Fibroblast of mammary gland (primary cell): ENCODE measurements at places on chromosomes 7 and 10.

DNA sequence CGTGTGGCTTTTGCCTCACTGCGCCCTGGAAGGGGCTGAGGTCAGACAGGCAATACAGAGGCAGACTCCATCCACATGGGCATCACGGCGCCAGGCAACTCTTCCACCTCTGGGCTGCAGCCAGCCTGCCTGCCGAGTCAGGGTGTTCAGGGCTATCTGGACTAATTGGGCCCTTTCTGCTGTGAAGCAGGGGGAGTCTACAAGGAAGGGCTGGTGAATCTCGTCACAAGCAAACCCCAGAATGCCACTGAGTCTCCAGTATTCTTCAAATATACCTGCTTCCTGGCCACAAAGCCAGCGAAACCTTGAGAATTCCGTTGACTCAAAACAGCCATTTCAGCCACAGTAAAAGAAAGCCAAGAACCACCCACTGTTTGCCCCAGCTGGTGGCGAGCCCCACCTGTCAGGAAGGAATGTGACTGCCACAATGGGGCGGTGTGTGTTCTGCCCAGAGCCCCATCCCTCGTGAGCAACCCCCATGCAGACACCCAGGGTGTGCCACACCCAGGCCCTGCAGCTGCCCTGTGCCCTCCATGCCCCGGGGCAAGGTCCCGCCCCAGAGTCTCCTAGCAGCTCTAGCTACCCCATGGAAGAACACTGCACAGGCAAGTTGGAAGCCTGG is 117.3 kb downstream of the FAM53B start:
- no peak for DNase-seq

DNA sequence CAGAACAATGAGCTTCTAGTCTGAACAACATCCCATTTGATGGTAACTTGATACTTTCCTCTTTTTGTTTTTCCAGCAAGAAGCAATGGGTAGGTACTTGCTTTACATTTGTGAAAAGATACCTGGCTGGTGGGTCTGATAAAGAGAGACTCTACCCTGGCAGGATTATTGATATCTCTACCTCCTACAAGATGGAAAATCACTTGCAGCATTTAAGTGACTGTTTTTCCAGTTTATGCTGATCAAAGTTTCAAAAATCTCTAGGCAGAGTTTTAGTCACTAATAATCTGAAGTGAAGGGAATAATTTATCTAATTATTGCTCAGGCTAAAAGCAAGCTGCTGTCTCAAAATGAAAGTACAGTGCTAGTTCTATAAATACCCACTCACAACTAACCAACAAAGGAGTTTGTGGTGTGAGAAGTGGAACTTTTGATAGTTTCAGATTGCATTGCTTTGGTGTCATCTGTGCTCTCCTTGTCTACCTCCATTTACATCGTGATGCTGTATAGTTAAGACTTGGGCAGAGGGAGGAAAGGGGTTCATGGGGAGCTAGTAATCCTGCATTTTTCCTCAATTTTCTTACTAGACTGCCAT is 86.0 kb upstream of the ANKRD1 start:
- no peak for DNase-seq

- no peak for DNase-seq
These were observed 495.2 kb upstream of the ADARB2 start for GRCh38 chr10:2232479-2232878.

DNA sequence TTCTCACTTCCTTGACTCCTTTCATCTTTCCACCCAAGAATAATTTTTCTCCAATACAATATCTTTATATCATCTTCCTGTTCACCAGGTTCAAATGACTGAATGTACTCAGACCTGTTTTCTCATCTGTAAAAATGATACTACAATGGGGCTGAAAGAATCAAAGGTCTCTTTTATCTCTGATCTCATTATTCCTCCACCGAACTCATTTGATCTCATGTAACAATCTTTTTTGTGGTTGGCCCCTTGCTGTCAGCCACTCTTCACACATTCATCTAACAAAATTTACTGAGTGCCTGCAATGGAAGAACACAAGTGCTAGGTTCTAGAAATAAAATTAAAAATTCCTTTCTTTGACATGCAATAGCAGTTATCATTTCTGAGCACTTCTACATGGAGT is 65.0 kb downstream of the GRM8 start:
- DNase-seq: no peak

DNA sequence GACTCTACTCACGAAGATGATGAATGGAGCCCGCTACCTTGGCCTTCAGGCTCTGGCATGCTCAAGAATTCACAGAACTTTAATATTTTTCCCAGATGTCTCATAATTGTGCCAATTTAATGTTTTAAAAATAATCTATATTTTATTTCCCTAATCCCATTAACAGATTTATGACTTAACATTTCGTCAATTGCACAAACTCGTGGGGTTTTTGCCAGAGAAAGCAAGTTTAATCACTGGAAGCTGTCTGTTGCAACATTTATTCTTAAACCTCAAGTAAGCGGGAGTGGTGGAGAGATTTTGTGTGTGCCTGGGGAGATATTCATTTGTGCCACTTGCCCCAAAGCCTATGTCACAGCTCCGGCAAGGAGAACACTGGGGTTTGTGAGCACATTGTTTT is 117.9 kb downstream of the TEX36 start:
- no peak for DNase-seq

GRCh38 chr7:116284390-116284789 is 74.1 kb downstream of the TES start:
- DNase-seq: no peak

GRCh38 chr10:32909456-32909855 is 48.6 kb downstream of the ITGB1 start:
- DNase-seq: peak; percentile 36

DNA sequence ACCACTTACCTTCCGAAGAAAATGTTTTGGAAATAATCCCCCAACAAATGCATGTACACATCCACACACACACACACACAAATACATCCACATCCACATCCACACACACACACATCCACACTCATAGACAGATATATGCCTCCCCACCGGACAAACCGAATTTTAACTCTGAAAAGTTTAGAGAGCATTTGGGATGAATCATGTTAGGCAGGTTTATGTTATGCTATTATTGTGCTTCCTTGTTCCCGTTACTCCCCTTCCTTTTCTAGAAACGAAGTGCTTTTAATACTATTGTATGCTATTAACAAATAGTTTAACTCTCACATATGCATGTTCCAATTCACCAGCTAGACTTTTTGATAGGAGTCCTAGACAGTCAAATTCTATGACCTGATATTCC is 91.5 kb downstream of the FAS start:
- DNase-seq: no peak

DNA sequence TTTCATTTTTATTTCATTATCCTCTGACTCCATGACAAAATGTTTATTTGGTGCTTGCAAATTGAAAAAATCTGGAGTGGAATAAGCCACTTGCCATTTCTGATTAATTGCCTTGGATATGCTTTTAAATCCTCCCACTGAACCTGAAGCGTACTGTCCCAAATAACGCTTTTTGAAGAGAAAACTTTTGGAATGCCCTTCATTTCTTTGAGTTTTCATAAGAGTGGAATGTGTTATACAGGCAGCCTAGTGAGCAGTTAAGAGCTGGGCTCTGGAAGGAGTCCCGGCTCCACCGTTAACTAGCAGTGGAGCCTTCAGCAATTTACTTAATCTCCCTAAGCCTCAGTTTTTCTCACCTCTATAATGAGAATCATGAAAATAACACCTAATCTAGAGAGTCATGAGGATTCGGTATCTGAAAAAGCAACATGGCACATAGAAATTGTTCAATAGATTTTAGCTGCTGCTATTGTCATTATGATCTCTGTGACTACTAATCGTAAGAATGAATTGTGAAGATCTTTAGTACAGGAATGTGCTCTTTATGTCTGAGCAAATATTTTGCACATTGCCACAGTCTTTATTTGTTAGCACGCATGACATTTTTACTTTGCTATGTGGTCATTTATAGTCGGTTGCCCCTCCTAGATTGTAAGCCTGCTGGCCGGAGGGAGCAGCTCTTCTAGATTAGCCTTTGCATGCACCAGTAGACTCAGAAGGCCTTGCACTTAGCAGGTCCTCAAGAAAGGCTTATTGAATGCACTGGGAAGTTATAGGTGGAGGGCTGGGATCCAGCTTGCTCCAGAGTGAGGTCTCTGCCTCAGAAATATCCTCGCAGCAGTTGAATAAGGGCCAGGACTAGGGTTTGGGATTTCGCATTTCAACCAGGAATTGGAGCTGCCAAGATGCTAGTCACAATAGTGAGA is 59.4 kb downstream of the PLCE1 start:
- DNase-seq: no peak

DNA sequence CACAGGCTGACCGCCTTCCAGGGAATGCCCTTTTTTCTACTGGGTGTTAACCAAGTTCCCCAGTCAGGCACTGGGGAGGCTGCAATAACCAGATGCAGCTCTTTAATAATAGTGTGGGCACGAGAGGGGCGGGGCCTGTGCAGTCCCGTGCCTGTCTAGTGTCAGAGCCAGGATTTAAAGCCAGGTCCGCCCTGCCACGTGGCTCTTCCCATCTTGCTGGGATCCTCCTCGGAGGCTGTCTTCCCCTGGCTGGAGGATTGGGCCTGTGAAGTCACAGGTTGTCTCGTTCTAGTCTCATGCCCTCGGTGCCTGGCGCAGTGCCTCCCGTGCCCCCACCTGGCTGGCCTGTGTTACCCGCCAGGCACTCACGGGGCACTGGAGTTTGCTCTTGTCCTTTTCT is 25.2 kb downstream of the TMEM120A start:
- peak; percentile 49 for DNase-seq

GRCh38 chr10:127563718-127564553 is 14.8 kb downstream of the NPS start:
- DNase-seq: peak; percentile 5

DNA sequence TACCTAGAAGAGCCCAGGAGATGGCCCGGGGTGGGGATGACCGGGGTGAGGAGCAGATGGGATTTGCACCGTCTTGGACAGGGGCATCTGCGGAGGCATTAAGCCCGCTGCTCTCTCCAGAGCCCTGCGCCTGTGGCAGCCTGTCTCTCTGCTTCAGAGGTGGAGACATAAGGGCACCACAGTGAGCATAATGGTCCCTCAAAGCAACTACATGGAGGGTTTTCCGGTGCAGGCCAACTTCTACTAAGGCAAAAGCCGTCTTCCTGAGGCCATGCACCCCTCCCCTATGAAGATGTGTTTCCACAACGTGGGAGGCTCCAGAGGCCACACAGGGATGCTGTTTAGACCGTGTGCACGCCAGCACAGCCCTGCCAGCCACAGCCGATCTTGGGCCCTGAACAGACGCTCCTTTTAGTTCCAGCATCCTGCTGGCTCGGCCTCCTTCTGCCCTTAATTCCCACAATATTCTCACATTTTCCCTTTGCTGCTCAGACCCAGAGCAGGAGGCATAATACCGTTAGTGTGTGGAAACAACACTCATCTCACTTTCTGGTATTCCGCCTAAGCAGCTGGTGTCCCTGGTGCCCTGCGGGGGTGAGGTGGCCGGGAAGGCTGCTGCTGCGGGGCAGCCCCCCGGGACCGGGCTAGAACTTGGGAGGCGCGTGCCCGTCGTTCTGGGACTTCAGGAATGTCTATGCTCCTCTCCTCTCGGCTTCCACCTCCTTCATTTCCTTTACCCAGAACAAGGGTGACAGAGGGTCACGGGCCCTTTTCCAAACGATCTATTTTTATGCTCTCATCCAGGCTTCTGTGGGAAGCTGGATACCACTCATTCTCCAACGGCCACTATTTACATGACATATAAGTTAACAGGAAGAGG is 266.9 kb downstream of the TNS3 start:
- peak; percentile 65 for DNase-seq

DNA sequence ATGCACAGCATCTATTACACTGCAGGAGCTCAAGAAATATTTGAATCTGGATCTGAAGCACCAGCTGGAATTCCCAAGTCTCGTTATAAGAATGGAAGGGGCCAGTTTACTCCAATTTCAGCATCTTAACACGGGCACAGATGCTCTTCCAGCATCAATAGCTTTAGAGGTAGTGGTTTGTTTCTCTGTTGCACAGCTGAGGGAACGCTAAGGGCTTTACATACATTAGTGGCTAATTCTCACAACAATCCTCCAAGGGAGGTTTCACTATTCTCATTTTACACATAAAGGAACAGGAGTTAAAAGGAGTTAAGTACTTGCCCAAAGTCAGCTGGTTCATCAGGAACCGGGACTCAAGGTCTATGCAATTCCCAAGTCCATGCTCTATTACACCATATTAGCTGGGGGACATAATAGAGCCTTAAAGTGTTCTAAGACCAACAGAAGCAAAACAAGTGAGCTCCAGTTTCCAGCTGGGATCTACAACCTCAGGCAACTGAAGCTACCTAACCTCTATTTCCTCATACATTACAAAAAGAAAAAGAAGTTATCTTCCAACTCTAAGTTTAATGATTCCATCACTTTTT is 9.9 kb downstream of the XPNPEP1 start:
- no peak for DNase-seq

DNA sequence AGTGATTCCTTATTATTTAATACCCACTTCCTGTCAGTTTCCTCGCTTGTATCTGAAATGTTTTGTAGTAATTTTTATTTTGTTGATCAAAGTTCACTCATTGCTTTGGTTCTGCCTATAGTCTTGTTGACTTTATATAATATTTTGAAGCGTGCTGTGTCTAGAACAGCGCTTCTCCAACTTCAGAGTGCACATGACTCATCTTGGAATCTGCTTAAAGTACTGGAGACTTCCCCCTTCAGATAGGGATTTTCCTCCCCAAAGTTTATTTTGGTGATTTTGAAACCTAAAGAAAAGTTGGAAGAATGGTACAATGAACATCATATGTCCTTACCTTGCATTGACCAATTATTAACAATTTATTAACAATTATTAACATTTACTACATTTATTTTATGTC is 5.8 kb downstream of the COMTD1 start:
- peak; percentile 50 for DNase-seq

GRCh38 chr7:103150192-103150591 is 1.3 kb upstream of the NAPEPLD start:
- DNase-seq: no peak

- DNase-seq: peak; percentile 72
These were observed 216.3 kb downstream of the CHCHD3 start for GRCh38 chr7:132865366-132866143.

GRCh38 chr7:151099486-151100211 is 13.4 kb downstream of the AGAP3 start:
- no peak for DNase-seq

- no peak for DNase-seq
These were observed 52.8 kb upstream of the DNAJB12 start for GRCh38 chr10:72407471-72407870.

- DNase-seq: no peak
These were observed 9.5 kb upstream of the TNRC18 start for GRCh38 chr7:5433181-5433580.

- DNase-seq: no peak
These were observed 191.7 kb upstream of the KLF6 start for GRCh38 chr10:3976718-3977117.

DNA sequence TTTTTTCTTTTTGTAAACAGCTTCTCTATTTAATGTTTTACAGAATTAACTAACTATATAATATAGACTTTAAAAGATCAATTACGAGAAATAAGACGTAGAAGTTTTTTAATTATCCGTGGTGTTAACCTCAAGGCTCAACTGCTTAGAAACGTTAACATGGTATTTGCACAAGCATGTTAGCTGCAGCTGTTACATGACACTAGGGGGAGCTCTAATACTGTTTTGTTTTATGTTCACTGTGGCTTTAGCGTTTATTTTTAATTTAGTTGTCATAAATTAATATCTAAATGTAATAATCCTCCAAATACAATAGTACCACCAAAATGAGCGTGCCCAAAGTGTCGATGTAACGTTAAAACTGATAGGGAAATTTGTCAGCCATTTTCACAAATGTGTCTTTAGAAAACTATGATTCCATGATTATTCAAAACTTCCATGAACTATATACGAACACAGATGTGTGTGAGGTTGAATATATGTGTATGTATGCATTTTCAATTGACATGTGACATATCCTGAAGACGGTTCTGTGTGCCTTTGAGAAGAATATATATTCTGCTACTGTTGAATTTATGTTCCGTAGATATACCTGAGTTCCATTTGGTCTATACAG is 828.8 kb upstream of the MBL2 start:
- peak; percentile 42 for DNase-seq
